ENCODE measurements at places on chromosomes 4 and X.

GRCh38 chrX:123743312-123743711 is 10.5 kb upstream of the THOC2 start:
- DNase-seq: no peak

DNA sequence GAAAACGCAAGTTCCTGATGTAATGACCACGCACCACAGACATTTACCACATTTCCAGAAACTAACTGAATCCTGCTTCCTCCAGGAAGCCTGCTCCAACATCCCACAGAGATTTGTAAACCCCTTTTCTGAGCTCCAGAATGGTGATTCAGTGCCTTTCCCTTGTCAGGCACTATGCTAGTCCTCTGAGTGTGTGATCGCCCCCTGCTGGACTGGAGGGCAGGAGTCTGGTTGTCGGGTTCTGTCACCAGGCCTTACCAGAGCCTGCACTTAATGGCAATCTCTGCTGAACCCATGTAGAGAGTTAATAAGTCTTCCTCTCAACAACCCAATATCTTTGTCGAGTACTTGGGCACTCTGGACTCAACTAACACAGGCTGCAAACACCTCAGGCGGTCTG is 14.5 kb upstream of the KDM5C start:
- peak; percentile 12 for DNase-seq

DNA sequence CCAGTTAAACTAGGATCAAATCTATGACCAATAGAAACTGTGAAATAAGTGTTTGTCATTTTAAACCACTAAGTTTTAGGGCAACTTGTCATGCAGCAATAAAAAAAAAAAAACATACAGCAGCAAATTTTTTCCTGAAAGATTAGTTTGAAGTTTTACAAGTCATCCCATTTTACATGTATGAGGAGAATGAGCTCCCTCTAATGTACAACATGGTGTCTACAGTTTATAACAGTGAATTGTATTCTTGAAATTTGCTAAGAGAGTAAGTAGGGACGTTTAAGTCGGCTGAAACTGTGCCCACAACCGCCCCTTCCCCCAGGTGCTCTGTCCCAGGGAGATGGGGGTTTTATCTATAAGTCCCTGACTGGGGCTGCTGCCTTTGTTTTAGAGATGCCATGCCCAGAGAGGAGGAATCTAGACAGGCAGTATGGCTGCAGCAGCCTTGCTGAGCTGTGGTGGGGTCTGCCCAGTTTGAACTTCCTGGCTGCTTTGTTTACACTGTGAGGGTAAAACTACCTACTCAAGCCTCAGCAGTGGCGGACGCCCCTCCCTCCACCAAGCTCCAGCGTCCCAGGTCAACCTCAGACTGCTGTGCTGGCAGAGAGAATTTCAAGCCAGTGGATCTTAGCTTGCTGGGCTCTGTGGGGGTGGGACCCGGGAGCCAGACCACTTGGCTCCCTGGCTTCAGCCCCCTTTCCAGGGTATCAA is 499.3 kb upstream of the CT83 start:
- no peak for DNase-seq

DNA sequence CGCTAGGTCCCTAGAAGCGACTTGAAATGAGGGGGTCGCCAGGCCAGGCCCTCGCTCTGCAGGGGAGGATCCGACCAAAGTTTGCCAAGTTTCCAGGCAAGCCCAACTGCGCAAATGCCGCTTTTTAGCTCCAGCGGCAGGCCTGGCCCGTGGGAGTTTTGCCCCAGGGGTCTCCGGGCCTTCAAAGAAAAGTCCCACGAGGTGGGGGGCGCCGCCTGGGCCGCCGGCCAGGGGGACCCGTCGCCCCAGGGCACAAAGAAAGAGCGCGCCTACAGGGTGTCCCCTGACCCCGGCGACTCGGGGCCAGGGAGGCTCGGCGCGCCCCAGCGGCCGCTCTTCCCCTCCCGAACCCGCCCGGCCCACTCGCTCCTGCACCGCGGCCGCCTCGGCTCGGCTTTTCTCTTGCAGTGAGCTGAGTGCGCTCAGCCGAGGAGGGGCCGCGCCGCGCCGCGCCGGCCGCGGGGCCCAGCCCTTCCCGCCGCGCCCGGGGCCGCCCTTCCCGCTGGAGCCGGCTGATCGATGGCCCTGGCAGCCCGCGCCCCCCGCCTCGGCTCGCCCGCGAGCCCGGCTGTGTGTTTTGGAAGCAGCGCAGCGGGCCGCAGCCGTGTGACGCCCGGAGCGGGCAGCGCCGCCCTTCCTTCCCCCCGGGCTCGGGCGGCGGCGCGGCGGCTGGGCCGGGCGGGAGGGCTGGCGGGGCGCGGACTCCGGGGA is 754 bp upstream of the KLF3 start:
- DNase-seq: no peak

- DNase-seq: no peak
Measured at GRCh38 chr4:51868449-51868847, 25.5 kb downstream of the DCUN1D4 start.
